Right renal cortex interstitium (tissue), 3 donors: ENCODE measurements at places on chromosomes 12 and 14. TPM values are rescaled to one million over a fixed set of nuclear protein-coding genes. Genes with fewer than 3 reads are reported as not detected.

GRCh38 chr12:128040971-128041370 is 226.0 kb upstream of the TMEM132C start:
- no peak for DNase-seq

- no peak for DNase-seq
These were observed 128.6 kb downstream of the ACSS3 start for GRCh38 chr12:81206429-81206828.

GRCh38 chr12:6342140-6342889 is 439 bp upstream of the TNFRSF1A start:
- no peak for DNase-seq

VRK1 gene
- polyA plus RNA-seq, result 31.2 TPM

CPNE6 gene
- polyA plus RNA-seq, result not detected

SIX1 gene
- 12.4 TPM for polyA plus RNA-seq
